ENCODE measurements at places on chromosomes 2 and 18. TPM values are rescaled to one million over a fixed set of nuclear protein-coding genes. Genes with fewer than 3 reads are reported as not detected.

DNA sequence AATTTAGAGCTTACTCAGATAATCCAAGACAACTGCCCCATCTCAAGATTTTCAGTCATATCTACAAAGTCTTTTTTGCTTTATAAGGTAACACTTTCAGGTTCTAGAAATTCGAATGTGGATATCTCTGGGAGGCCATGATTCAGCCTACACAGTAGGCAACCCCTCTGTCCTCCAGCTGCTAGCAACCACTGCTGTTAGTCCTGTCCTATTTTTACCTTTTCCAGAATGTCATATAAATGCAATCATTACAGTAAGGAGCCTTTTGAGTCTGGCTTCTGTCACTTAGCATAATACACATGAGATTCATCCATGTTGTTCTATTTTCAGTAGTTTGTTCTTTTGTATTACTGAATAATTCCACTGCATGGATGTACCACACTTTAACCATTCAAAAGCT lies 28.5 kb upstream of the MARCHF7 start:
- no peaks in the 10 kb centered on the region for H3K4me1 ChIP-seq
- no peak overlapping the region for H3K27ac ChIP-seq

GRCh38 chr2:231012463-231012862 lies 16.5 kb downstream of the SPATA3 start:
- no peak overlapping the region for H3K27ac ChIP-seq
- no peak overlapping the region for H3K4me3 ChIP-seq
- H3K27me3 ChIP-seq: no peaks in the 10 kb centered on the region
- DNase-seq: peak; percentile 44
- H3K4me1 ChIP-seq: no peaks in the 10 kb centered on the region

DNA sequence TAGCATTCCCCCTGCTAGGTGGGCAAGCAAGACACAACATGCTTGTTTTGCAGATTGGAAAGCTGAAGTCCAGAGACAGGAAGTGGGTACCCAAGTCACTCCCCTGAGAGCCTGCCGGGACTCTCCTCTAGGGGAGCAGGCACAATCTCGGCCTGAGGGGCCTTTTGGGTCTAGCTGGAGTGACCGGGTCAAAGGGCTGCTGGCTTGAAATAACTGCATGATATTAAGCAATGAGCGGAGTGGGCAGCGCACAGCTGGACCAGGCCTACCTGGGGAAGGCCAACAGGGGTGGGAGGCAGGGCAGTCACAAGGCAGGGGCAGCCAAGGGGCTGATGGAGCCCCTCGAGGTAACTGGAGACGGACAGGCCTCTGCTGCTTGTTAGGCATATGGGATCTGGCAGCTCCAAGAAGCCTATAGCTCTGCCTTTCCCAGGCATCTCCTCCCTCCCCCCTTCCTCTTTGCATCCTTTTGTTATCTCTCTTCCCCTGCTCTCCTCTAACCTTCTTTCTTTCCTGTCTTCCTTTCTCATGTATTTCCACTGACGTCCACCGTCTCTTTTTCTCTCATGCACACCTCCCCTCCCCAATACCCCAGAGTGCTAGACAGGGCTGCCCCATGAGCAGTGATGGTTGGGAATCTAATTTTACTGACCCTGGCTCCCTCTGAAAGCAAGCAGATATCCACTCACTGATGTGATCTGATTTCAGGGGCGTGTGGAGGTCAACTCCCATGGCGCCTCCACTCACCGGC lies 237.5 kb downstream of the LOXHD1 start:
- no peaks in the 10 kb centered on the region for H3K4me1 ChIP-seq
- H3K27me3 ChIP-seq: no peaks in the 10 kb centered on the region
- no peak overlapping the region for H3K4me3 ChIP-seq
- H3K27ac ChIP-seq: peak overlapping the region; percentile 27
- DNase-seq: no peak
- H3K36me3 ChIP-seq: no peaks in the 10 kb centered on the region

DNA sequence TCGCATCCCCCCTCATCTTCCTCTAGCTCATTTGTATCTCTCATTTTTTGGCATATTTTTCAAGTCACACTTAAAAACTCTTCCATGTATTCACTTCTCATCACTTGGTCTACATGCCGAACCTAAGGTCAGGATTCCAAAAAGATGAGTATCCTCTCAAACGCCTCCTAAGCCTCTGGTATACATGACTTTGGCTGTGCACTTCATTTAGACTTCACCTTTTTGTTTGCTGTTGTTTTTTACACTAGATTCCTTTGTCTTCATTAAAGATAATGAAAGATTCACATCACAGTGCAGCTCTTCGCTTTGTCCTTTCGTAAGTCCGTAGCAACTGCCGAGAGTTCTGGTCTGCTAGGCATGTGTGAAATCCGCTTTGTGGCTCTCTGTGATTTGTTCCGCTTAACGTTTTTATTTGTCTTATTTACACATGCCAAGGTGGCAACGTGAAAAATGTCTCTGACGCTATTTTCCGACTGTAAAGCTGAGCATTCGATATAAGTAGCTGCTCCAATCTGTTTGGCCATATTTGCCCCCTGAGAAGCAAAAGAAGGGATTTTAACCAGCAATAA lies 17.7 kb downstream of the RND3 start:
- no peaks in the 10 kb centered on the region for H3K36me3 ChIP-seq
- H3K27me3 ChIP-seq: no peaks in the 10 kb centered on the region
- DNase-seq: no peak

The AMER3 gene
- 10.1 TPM for total RNA-seq

- H3K36me3 ChIP-seq: no peaks in the 10 kb centered on the region
- DNase-seq: no peak
- H3K27me3 ChIP-seq: no peaks in the 10 kb centered on the region
- no peaks in the 10 kb centered on the region for H3K4me1 ChIP-seq
- H3K27ac ChIP-seq: no peak overlapping the region
- no peak overlapping the region for H3K4me3 ChIP-seq
Measured at GRCh38 chr2:74924463-74925265, 33.8 kb upstream of the POLE4 start.

DNA sequence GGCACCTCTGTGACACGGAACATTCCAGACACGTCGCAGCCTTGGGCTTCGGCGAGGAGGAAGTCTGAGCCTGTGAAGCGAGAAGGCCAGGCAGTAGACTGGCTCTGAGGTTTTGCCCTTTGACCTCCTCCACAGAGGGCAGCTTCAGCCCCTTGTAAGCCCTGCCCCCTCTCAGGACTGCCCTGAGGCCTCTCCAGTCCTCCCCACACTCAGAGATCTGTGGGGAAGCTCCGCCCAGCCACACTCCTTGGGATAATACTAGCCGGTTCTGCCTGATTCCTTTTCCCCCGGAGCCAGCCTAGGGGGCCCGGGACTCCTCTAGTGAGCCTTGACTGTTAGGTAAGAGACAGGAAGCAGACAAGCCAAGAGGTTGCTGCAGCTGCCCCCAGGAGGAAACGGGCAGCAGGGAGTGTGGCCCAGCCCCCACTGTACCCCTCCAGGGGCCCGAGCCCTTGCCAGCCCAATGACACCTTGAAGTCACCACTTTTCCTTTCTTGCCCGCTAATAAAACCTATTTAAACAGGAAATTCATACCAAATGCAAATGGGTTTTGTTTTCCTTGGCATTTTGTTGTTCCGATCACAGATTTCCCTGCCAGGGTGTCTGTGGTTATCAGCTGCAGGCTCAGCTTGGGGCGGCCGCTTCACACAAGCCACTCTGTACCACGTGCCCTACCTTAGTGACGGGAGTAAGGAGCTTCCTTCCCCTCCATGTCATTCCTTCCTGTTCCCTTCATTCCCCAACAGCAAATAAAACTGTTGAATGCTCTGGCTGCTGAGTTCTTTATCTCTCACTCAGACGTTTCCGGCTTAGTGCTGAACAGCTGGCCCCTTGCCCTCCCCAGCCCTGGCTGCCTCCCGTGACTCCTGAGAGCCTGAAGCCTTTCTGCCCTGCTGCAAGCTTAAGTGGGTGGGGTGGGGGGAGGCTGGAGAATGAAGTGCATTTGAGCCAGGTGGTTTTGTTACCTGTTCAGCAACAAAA lies 124.7 kb downstream of the CABLES1 start:
- peaks cover 8% of the 10 kb centered on the region for H3K4me1 ChIP-seq
- no peaks in the 10 kb centered on the region for H3K36me3 ChIP-seq
- DNase-seq: peak; percentile 69
- H3K4me3 ChIP-seq: no peak overlapping the region
- H3K27ac ChIP-seq: peak overlapping the region; percentile 72

The IL1F10 gene
- total RNA-seq: not detected

DNA sequence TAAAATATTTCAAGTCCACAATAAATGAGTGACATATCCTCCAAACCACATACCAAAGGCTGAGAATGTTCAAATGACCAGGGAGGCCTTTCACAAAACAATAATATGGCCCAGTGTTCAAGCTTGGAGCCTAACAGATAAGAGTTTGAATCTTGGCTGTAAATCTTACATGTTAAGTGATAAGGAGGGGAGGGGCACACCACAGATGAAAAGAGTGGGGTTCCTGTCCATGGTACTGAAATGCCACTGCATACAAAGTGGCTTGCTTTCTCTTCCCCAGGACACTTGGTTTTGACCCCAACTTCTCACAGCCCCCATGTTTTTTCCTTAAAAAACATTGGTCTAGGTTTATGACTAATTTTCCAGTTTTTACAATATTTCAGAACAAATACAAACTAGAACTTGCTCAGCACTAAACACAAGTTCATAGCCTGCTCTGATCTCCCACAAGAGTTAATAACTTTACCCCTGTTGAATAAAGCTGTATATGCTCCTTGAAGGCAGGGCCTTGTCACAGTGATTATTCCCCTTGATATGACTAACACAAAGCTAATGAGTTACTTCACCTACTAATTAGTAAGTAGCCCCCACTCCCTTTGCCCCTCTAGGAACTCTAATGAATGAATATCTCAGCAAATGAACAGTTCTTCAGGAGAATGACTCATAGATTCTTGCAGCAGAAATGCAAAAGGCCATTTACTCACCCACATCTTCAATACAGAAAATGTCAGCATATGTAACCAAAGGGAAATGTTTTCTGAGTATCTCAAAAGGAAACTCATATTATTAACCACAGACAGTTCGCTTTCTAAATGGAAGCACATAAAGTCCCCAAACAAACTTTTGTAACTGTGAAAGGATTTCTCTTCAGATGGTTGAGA lies 142.2 kb downstream of the SATB2 start:
- no peak overlapping the region for H3K4me3 ChIP-seq
- H3K36me3 ChIP-seq: no peaks in the 10 kb centered on the region
- no peaks in the 10 kb centered on the region for H3K4me1 ChIP-seq

The CFC1 gene
- total RNA-seq: 6.6 TPM

The SCN2A gene
- 1.4 TPM for total RNA-seq

- H3K4me1 ChIP-seq: no peaks in the 10 kb centered on the region
- DNase-seq: no peak
- no peaks in the 10 kb centered on the region for H3K36me3 ChIP-seq
- no peak overlapping the region for H3K4me3 ChIP-seq
- H3K27ac ChIP-seq: no peak overlapping the region
Measured at GRCh38 chr2:238645095-238645494, 202.8 kb upstream of the TWIST2 start.

- DNase-seq: peak; percentile 36
- no peak overlapping the region for H3K27ac ChIP-seq
- peaks cover 9% of the 10 kb centered on the region for H3K4me1 ChIP-seq
- H3K4me3 ChIP-seq: no peak overlapping the region
Measured at GRCh38 chr2:108607706-108608301, 73.5 kb downstream of the LIMS1 start.

DNA sequence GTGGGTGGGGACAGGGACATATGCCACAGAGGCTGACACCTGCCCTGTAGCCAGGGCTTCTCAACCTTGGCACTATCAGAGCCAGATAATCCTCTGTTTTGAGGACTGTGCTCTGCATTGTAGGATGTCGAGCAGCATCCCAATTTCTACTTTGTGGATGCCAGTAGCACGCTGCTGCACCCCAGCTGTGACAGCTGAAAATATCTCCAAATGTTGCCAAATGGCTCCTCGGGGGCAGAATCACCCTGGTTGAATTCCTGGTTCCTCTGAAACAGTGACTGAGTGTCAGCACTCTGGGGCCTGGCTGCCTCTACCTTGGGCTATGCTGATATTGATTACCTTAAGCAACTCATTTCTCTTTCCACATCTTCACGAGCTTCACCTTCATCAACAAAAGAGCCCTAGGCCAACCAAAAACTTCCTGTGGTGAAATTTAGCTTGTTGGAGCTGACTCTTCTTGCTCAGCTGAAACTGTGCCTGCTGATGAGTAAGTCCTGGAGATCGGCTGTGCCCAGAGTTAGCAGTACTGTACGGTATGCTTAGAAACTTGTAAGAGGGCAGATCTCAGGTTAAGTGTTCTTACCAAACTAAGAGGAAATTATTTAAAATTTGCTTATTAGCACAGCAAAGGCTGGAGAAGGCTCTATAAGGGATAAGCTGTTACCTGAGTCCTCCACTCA lies 138.1 kb downstream of the SEPTIN10 start:
- peaks cover 2% of the 10 kb centered on the region for H3K4me1 ChIP-seq
- H3K36me3 ChIP-seq: no peaks in the 10 kb centered on the region
- no peak for DNase-seq

The CELF4 gene
- 8.5 TPM for total RNA-seq

Measured in prostate gland (tissue), 2 donors.